ENCODE measurements at places on chromosomes 12 and 14.

- DNase-seq, result no peak
Measured at GRCh38 chr14:97095269-97095668, 298.1 kb downstream of the VRK1 start.

DNA sequence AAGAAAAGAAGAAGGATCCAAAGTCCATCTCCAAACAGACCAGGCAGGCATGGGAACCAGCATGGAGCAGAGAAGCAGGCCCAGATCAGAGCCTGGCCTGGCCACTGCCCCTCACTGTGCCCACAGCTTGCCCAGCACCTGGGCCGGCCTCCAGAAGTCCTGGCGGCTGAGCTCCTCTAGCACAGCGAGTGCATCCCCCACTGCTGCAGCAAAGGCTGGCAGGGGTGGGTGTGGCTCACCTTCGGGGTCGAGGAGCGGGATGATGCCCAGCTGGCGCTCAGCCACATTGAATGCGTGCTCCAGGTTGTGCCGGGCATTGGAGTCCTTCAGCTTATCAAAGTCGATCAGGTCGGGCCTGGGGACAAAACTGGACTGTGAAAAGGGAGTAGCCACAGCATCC is 78.7 kb downstream of the SPTB start:
- no peak for DNase-seq

GRCh38 chr14:67167420-67168109 is 21.7 kb upstream of the GARIN2 start:
- no peak for DNase-seq

- DNase-seq, result no peak
Measured at GRCh38 chr14:80152166-80152565, 59.1 kb downstream of the DIO2 start.

GRCh38 chr12:129750421-129750820 is 153.4 kb downstream of the TMEM132D start:
- DNase-seq, result no peak

GRCh38 chr14:46782281-46782680 is 130.7 kb upstream of the RPL10L start:
- DNase-seq, result no peak

- DNase-seq, result no peak
Measured at GRCh38 chr14:105500726-105501101, 9.7 kb downstream of the TEDC1 start.

GRCh38 chr12:100963381-100963780 is 168.8 kb downstream of the ANO4 start:
- DNase-seq, result no peak

- DNase-seq, result no peak
Measured at GRCh38 chr14:96564389-96564788, 62.2 kb downstream of the PAPOLA start.

- DNase-seq, result no peak
Measured at GRCh38 chr12:26205941-26206340, 10.6 kb downstream of the SSPN start.

DNA sequence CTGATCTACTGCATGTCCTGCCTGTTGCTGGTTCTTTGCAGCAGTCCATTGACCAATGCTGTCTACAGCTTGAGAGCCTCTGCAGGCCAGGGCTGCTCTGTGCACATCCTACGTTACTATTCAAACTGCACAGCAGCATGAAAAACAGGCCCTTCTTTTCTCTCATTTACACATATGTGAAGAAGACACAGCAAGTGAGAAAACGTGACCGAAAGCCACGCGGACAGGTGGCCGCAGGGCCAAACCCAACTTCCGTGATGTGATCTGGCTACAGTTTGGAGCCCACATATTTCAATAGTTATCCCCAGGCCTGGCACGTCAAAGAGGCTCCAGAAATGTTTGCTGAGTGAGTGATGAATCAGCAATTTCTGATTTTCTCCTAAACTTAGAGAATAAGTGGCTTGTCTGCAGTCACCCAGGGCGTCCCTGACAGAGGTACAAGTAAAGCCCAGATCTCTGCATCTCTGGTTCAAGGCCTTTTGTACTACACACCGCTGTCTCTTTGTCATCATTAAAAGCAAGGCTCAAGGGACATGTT is 17.9 kb upstream of the TCL1B start:
- no peak for DNase-seq

GRCh38 chr12:102484428-102484958 is 4.1 kb upstream of the IGF1 start:
- DNase-seq, result no peak

GRCh38 chr12:11777451-11777850 is 128.0 kb downstream of the ETV6 start:
- no peak for DNase-seq

- DNase-seq, result no peak
Measured at GRCh38 chr14:55116246-55117030, 12.6 kb upstream of the LGALS3 start.

GRCh38 chr14:69049675-69050074 is 70.6 kb upstream of the ACTN1 start:
- peak; percentile 56 for DNase-seq

DNA sequence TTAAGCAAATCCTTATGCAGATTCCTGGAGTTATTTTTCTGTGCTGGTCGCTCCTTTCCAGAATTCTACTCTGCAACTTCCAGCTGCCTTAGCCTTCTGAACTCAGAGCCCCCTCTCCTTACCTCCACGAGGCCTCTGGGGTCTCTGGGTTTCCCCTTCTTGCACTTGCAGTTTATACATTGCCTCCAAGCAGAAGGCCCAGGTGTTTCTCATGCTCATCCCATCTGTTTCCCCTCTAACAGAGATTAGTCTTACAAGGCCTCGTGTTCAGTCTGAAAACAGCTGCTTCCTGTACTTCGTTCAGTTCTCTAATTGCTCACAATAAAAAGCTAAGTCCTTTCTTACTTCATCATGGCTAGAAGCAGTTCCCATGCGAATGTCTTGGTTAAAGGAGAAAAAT is 134.4 kb upstream of the FGD4 start:
- DNase-seq, result peak; percentile 59

- peak; percentile 89 for DNase-seq
Measured at GRCh38 chr12:121190523-121191031, 19.4 kb upstream of the P2RX4 start.

- DNase-seq, result no peak
Measured at GRCh38 chr14:42572032-42572431, 965.4 kb downstream of the LRFN5 start.

DNA sequence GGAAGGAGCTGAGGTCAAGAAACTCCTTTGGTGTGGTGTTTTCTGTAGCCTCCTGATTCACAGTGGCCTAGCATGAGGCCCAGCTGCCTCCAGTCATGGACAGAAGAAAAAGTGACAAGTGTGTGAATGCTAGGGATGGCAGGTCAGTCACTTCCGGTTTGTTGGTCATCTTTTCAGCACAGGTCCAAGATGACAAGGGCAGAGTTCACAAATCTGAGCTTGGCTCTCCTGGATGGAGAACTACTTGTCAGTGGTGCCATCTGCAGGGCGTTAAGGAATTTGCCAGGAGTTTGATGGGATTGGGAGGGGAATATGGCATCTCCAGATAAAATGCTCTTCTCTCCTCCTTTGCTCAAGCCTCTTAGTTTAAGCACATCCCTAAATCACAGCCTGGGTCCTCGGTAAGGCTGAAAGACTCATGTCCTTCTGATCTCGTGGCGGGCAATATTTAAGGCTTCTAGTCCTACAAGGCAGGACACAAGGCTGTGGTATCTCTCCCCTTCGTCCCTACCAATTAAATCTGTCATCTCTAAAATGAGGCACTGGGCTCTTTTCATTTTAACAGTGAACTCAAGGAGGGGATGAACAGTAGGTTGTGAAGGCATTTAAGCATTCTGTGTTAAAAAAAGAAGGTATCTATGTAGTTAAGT is 10.0 kb downstream of the TUBA1B start:
- DNase-seq, result no peak

DNA sequence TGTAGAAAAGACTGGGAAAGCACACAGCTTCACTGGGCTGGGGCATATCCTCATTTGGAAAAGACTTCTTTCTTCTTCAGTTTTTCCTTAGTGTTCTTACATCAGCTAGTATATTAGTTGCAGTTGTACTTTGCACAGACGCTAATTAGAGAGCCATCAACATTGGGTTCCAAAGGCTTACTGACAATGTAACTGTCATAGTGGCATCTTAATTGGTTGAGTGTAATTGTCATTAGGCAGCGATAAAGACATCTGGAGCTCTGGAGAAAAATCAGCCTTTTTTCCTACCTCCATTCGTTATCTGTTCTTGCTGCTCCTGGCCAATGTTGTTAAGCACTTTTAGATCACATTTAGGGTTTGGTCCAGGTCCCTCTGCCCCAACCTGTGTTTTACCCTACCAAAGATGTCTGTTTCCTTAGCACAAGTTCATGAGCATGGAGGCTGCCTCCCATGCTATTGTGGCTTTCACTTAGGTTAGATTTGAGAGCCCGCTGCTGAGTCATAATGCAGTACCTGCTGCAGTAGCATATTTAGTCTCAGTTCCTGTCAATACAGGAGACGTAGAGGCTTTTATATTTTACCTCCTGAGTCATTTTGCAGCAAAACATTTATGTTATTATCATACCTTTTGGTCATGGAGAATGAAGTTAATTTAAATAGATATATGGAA is 49.2 kb downstream of the FBXW8 start:
- no peak for DNase-seq

DNA sequence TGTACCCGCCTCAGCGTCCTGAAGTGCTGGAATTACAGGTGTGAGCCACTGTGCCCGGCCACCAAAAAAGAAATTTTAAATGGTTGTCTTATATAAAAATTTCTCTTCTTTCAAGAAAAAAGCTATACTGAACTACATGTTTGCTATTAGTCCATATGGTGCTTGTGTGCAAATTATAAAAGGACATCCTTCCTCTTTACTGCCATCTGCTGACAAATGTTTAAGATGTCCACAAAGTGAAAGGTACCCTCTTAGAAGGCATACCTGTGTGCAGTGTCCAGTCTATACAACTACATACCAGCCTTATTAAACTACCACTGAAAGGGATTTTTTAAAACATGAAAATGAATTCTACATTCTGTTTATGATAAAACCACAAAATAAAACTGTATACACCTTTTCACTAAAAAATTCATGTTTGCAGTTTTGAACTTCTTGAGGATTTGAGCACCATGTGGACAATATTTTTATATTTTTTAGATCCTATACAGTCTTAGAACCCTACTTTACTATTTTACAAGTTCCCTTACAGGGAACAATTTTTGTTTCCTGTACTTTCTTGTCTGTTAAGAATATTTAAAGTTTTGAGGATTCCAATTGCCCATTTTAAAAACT is 32.8 kb upstream of the TOMM20L start:
- DNase-seq, result no peak

DNA sequence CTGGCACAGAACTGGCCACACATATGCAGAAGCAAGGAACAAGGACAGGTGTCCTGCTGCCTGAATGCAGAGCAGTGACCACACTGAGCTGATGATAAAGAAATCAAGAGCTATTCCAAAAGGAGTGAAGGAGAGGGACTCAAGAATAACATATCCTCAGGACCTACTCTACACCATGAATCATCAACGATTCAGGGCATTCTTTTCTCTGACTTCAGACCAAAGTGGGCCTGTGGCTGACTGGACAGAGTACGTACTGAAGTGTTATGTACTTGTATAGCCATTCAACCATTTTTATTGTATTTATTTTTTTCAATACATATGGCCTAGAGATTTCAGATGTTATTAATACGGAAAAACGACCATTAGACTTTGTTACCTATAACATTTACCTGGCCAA is 177.5 kb upstream of the TMTC1 start:
- DNase-seq, result no peak

GRCh38 chr12:54010972-54011664 is 2.3 kb downstream of the HOXC8 start:
- DNase-seq, result no peak

DNA sequence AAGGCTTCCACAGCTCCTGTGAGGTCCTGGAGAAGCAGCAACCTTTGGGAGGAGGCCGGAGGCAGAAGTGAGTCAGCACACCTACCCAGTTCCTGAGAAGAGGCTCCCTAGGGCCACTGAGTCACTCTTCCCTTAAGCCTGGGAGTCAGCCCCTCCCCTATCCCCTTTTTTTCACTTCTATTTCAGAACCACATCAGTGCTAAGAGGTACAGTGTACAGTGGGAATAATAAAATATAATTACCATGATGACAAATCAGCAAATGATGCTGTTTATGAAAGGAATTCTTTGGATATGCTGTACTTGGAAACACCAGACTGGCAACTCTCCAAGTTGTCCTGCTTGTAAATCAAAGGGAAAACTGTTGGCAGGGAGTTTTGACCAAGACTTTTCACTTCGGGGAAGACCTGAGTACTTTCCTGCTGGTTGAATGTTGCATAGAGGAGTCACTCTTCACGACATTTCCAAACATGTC is 7.8 kb upstream of the TBPL2 start:
- DNase-seq, result peak; percentile 91

DNA sequence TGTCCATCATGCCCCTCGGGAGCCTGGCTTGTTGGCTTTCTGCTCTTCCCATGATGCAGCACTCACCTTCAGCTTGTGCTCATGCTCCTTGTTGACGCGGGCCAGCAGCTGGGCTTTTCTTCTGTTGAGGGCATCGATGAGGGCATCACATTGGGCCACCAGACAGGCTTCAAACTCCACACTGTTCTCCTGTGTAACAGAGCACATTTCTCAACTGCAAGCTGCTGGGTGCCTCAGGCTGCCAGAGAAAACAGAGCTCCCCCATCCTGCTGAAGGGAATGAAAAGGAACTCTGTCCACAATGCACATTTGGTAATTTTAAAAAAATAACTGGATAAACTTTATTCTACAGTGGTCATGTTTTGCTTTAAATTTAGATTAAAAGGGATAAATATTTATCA is 72.1 kb downstream of the TRIM9 start:
- DNase-seq, result no peak

GRCh38 chr14:26170885-26171284 is 426.9 kb downstream of the NOVA1 start:
- DNase-seq, result no peak

DNA sequence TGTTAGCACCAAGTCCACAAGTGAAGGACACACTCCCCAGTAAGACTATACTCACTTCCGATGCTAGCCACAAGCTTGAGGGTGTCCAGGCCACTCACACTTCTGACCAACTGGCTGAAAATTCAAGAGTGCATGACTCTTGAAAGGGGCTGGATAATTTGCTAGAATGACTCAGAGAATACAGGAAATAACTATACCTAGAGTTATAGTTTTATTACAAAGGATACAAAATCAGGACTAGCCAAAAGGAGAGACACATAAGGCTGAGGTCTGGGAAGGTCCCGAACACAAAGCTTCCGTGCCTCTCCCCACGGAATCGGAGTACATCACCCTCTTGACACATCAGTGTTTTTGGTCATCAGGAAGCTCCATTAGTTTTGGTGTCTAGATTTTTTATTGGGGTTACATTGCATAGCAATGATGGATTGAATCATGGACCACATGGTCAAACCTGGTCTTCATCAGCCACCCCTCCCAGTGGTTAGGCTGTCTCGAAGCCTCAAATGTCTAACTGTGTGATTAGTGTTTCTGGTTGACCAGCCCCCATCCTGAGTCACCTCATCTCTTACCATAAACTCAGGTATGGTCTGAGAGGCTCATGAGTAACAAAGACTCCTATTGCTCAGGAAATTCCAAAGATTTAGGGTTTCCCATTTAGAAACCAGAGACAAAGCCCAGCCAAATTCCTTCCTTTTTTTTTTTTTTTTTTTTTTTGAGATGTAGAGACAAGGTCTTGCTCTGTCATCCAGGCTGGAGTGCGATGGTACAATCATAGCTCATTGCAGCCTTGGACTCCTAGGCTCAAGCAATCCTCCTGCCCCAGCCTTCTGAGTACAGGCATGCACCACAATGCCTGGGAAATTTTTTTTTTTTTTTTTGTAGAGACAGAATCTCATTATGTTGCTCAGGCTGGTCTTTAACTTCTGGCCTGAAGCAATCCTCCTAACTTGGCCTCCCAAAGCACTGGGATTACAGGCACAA is 472.0 kb upstream of the TBX3 start:
- DNase-seq, result peak; percentile 99

- DNase-seq, result no peak
Measured at GRCh38 chr12:121575952-121576625, 4.7 kb downstream of the KDM2B start.

GRCh38 chr12:129332286-129332685 is 479.0 kb downstream of the GLT1D1 start:
- DNase-seq, result no peak

Data from BJ (cell line).